LHCN-M2 (cell line): ENCODE measurements at places on chromosomes 5 and 9.

GRCh38 chr9:107216329-107216728, 66.8 kb upstream of the RAD23B start:
- no peak for DNase-seq

- DNase-seq: no peak
Observed at GRCh38 chr9:119092125-119092524, 277.1 kb downstream of the BRINP1 start.

DNA sequence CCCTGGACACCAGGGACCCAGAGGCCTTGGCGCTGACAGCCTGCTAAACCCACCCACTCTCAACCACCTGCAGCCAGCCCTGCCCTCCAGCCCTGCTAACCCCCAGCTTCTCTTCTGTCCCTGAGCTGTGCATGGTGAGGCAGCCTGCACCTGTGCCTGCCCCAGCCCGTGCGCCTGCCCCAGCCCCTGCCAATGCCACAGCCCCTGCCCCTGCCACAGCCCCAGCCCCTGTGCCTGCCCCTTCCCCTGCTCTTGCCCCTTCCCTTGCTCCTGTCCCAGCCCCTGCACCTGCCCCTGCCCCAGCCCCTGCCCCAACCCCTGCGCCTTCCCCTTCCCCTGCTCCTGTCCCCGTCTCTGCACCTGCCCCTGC, 43.3 kb upstream of the IRX4 start:
- DNase-seq: no peak

DNA sequence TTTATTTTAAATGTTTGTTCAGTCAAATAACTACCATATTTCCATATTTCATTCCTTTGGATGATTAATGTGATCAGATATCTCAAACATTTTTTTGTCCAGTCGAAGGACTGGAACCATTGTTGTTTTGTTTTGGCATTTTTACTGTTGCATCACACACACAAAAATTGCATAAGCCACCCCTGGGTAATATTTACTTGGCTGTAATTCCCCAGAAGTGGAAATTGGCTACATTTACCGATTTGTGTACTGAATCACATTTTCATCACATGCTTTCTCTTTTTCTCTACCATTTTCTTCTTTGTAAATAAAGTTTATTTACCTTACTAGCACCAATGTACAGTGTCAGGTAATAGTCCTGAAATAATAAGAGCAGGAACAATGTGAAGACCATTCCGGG, 1729.7 kb upstream of the WWC1 start:
- DNase-seq: no peak

DNA sequence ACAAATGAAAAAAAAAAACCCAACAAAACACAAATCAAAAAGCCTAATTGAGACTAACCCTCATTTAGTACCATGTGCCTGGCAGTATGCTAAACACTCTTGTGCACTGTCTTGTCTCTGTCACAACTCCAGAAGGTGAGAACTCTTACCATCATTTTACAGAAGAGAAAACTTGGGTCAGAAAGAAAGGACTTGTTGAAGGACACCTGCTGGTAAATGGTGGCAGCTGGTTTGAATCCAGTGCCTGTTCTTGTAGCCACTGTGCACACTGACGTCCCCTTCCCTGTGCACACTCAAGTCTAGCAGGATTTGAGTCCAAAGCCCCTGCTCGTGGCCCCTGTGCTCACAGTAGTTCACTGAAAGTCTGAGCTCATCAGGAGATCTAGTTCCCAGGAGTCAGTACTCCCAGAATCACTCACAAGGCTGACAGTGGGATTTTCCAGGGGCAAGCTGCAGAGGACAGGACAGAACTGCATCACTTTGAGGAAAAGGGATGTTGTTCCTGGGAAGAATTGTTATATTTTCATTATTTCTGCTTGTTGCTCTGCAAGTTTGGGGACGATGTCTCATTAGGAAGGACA, 43.0 kb upstream of the HSD17B4 start:
- no peak for DNase-seq

DNA sequence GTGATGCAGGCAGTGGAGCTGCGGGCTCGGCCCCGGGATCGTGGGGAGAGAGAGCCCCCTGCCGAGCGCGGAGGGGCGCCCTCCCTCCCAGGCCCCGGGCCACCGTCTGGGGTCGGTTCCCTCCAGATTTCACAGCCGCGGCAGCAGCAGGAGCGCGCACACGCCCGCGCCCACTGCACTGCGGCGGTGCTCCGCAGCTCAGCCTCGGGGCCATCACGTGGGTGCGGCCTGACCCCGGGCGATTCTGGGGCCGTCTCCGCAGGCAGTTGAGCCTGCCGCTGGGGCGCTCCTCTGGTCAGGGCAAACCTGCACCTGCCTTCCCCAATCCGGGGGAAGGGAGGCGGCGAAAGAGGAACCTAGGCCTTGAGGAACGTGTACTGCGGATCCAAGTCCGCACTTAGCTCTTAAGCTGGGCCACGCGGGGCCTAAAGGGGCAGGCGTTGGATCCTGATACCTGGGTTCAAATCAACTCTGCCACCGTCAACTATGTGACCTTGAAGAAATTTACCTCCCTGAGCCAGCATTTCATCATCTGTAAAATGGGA, 9.4 kb upstream of the DELE1 start:
- DNase-seq: no peak

- DNase-seq: no peak
Observed at GRCh38 chr5:135535420-135535819, 344 bp downstream of the NEUROG1 start.

GRCh38 chr9:91162784-91163443, 198.8 kb downstream of the AUH start:
- peak; percentile 78 for DNase-seq

GRCh38 chr5:124580512-124580911, 165.9 kb downstream of the ZNF608 start:
- DNase-seq: no peak

DNA sequence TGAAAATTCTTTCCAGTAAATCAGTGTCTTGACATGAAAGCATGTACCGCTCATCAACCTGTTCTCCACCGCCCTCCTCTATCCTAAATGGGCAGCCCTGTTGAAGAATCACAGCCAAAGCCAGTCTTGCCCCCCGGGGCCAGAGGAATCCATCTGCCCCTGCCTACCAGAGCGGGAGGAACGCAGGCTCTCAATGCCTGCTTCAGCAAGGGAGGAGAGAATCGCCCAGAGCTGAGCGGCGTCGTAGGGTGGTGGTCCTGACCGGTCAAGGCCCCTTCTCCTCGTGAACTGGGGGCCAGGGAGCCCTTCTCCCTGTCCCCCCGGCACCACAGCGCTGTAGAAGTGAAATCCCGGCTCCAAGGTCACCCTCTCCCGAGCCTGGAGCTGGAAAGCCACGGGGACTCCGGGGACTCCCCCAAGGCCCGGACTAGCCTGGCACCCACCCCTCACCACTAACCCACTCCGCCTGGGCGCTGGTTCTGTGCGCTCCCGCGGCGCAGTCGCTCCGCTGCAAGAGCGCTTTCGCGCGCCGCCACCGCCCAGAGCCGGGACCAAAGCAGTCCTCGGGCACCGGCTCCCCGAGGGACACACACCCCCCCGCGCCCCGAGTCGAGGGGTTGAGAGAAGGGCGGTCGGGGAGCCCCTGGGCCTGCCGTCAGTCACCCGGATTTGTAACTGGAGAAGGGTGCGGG, 718 bp upstream of the TMEM215 start:
- no peak for DNase-seq

- peak; percentile 89 for DNase-seq
Observed at GRCh38 chr9:107685901-107686300, 196.3 kb upstream of the KLF4 start.

DNA sequence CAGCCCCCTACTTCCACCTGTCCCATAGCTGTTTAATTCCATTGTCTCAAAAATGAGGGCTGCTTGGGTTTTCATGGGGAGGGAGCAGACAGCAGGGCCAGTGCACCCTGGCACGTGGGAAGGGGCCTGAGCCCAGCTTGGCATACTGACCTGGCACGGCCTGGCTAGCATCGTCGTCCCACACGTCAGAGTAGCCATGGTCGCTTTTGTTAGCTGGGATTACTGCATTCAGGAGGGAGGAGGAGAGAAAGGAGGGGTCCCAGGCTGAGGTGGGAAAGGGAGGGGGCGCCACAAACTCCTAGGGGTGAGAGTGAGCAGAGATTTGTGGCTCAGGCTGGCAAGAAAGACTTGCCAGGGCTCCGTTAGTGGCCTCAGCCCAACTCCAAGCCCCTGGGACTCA, 21.1 kb upstream of the CYSTM1 start:
- no peak for DNase-seq

DNA sequence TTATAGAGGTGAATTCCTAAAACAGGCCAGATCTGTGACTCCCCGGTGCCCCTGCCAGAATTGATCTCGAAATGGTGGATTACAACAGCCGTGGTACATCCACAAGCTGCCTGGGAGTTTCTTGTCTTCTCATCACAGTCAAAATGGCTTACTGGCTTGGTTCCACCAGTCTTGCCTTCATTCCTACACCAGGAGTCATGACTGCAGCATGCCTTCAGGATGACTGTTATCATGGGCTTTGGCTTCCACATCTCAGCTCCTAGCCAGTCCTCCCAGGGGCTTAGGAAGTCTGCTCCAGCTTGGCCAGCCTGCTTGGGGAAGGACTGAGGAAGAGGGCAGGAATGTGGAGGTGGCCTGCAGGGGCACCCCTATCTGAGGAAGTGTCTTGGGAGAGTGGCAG, 132.9 kb upstream of the NR3C1 start:
- peak; percentile 96 for DNase-seq

DNA sequence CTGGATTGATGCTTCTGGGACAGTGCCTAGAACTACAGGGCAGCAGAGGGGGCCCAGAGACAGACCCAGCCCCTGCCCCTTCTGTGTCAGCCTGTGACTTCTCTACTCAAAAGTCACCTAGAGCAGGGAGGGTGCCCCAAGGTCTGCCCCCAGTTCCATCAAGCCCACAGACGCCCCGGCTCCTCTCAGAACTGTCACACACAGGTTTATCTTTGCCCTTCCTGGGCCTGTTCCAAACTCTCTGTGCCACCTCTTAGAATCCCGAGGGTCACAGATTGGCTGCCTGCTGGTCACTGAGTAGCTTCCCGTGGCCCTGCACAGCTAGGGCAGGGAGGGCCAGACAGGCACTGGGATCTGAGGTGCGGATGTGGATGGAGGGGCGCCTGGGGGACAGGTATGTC, 1.7 kb downstream of the RGS14 start:
- DNase-seq: no peak

DNA sequence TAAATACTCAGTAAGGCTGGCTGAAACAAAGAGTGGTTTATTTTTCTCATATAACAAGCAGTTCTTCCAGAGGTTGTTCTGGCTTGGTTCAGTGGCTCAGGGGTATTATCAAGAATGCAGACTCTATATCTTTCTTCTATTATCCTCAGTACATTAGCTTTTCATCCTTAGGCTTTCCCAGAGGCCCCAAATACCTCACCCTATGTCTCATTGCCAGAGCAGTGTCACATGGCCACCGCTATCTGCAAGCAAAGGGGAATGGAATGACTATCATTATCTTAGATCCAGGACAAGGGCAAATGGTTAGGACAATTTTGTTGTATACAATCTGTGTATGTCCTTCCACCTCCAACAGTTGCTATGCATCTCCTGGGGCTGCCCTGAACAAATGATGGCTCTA, 69.0 kb upstream of the SNX2 start:
- DNase-seq: no peak

GRCh38 chr5:35762368-35762767, 94.3 kb upstream of the IL7R start:
- DNase-seq: peak; percentile 44

GRCh38 chr5:121624035-121624434, 227.6 kb upstream of the FTMT start:
- DNase-seq: no peak

- DNase-seq: no peak
Observed at GRCh38 chr9:118613996-118614395, 755.2 kb downstream of the BRINP1 start.
